Stimulated activated CD4-positive, alpha-beta T cell treated with anti-CD3 and anti-CD28 coated beads, Interleukin-4, amount 100 ng/mL, for 4 hours (primary cell): ENCODE measurements at places on chromosomes 13 and 19.

GRCh38 chr19:49591731-49592485 is 926 bp downstream of the PRR12 start:
- DNase-seq, result peak; percentile 40

GRCh38 chr13:107034236-107034872 is 466.4 kb upstream of the ARGLU1 start:
- DNase-seq, result no peak

- DNase-seq, result no peak
Observed at GRCh38 chr19:45574526-45574925, 10.1 kb downstream of the OPA3 start.

DNA sequence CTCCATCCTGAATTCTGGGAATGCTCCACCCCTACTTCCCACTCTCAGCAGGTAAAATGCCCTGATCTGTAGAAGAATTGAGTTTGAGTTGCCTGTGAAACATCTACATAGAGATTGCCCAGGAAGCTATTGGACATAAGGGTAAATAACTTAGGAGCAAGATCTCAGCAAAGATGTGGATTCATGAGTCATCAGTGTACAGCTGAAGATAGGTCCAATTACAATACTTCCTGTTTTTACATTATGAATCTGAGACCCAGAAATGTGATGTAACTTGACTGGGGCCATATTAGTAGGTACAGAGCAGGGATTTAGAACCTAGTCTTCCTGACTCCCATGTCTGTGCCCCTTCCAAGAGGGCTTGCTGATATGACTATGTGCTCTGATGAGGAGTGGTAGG is 79.4 kb upstream of the FNDC3A start:
- no peak for DNase-seq

DNA sequence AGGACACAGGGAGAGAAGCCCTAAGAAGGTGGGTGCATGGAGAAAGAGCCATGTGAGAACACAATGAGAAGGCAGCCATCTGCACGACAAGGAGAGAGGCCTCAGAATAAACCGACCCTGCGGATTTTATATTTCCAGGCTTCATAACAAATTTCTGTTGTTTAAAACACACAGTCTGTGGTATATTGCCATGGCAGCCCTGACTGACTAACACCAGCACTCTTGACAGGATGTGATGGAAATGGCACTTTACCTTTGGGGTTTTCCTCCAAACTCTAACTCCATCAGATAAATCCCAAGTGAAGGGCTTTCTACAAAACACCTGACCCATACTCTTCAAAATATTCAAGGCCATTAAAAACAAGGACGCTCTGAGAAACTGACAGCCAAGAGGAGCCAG is 13.2 kb upstream of the MED4 start:
- no peak for DNase-seq

DNA sequence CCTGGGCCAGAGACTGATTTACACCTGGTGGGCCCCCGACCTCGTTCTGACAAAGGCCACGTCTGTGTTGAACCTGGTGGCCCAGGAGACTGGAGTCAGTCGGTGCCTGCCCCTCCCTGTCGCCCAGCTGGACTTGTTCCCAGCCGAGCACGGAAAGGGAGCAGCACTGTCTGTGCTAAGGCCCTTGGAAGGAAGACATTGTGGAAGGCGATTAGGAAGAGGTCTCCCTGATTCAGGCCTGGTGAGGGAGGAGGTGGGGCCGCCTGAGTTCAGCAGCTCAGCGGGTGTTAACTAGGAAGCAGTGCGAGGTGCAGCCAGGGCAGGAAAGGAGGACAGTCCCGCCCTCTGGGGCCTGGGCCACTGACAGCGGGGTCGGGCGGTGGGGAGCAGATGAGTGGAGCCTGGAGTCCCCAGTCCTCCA is 64.7 kb downstream of the GPR12 start:
- DNase-seq, result no peak

DNA sequence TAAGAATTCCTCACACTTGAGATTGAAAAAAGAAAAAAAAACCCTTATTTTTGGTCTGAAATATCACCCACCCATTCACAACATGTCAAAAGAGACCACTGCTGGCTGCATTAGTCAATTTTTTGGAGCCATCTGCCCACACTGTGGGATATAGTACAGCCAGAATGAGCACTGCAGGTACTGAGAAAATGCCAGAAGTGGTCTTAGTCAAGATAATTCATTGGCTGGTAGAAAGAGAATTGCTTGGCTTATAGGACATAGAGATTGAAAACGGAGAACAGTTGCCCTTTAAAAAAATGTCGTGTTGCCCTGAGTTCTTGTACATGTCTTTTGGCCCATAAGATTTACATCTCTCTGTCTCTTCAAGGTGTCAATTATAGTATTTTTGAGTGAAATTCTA is 1899.5 kb downstream of the OLFM4 start:
- DNase-seq, result no peak

- DNase-seq, result no peak
Observed at GRCh38 chr13:29384871-29385270, 210.6 kb downstream of the SLC7A1 start.

DNA sequence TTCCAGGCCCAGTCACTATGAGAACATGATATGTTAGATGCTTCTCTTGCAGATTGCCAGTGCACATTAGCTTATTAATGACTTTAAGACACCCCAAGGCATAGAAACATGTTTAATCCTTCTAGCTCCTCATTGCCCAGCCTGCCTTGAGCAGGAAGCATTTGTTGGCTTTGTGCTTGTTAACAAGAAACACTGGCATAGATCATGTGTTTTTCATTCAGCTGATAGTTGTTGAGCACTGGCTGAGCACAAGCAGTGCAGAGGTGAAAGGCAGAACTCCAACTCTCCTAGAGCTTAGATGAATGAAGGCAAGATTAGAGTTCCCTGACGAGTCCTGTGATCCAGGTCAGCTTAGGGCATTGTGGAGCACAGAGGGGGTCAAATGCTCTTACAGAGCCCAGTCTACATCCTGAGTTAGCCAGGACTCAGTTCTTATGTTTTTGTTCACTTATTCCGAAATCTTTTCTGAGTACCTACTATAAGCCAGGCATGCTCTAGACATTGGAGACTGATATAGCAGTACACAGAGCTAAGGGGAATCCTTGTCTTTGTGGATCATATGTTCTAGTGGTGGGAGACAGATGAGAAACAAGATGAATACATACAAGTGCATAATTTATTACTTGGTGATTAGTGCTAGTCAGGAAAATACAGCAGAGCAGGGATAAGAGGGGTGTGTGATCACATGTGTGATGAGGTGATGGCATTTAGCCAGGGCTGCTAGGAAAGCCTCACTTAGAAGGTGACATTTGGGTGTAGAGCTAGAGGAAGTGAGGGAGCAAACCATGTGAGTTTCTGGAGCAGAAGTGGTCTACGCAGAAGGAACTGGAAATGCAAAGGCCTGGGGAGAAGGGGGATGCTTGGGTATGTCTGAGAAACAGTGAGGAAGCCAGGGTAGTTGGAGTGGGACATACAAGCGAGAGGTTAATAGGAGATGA is 101.2 kb downstream of the WASF3 start:
- no peak for DNase-seq

GRCh38 chr13:65603160-65603559 is 1627.0 kb downstream of the PCDH9 start:
- no peak for DNase-seq

- DNase-seq, result no peak
Observed at GRCh38 chr13:102856557-102856956, 10.7 kb downstream of the ERCC5 start.

DNA sequence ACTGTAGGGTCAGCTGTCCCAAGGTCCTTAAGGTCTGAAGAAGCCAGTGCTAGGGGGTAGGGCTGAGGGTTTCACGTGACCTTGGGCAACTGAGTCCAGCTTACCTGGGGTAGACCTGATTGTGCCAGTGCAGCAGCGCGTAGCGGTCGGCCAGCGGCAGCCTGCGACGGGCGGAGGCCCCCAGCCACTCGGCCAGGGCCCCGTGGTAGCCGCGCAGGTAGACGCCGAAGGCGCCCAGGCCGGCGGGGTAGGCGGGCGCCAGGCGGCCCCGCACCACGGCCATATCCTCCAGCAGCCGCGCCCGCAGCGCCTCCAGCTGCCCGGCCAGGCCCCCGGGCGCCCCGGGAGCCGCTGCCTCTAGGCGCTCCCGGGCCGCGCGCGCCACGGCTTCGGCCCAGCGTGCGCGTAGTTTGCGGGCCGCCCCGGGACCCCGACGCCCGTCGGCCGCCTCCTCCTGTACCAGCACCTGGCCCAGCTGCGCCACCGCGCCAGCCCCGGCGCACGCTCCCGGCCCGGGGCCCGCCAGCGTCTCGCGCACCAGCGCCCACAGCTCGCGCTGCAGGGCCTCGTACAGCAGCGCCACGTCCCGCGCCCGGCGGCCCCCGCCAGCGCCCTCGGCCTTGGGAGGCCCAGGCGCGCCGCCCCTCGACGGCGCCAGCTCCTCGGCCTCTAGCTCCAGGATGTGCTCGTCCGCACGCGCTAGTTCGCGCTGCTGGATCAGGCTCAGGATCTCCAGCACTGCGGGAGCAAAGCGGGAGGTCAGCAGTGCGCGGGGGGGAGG is 10.9 kb downstream of the EXOC3L2 start:
- no peak for DNase-seq

GRCh38 chr19:14081797-14082674 is 3.5 kb downstream of the C19orf67 start:
- DNase-seq, result peak; percentile 22

GRCh38 chr19:31054430-31054829 is 294.8 kb downstream of the TSHZ3 start:
- peak; percentile 40 for DNase-seq

- no peak for DNase-seq
Observed at GRCh38 chr19:40320558-40320935, 27.6 kb downstream of the C19orf47 start.

DNA sequence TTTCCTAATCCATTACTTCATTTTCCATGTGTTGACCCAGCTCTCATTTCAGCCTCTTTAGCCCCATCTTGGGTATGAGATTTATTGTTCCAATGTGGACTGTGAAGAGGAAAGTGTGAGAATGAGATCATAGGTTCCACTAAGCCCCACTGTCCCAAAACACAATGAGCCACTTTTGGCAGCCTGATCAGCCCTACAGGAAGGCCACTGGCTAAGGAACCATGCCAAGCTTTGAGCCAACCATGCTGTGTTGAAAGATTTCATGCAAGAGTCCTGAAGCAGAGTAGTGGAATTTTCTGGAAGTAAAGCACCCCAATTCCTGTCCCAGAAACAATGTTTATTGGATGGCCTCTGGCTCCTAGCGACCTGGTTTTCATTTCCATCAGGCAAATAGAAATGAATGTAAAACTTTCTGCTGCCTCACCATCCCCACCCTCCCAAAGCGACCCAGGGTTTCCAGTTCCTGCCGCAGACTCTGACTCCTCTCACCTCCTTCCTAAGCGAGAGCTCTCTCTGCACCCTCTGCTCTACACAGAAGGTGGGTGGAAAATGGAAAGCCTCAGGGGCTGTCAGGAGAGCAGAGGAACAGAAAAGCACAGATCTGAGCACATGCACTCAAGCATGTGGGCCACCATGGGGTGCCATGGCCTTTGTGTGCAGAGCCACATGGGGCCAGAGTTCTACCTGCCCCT is 73.1 kb downstream of the KCTD12 start:
- DNase-seq, result no peak

DNA sequence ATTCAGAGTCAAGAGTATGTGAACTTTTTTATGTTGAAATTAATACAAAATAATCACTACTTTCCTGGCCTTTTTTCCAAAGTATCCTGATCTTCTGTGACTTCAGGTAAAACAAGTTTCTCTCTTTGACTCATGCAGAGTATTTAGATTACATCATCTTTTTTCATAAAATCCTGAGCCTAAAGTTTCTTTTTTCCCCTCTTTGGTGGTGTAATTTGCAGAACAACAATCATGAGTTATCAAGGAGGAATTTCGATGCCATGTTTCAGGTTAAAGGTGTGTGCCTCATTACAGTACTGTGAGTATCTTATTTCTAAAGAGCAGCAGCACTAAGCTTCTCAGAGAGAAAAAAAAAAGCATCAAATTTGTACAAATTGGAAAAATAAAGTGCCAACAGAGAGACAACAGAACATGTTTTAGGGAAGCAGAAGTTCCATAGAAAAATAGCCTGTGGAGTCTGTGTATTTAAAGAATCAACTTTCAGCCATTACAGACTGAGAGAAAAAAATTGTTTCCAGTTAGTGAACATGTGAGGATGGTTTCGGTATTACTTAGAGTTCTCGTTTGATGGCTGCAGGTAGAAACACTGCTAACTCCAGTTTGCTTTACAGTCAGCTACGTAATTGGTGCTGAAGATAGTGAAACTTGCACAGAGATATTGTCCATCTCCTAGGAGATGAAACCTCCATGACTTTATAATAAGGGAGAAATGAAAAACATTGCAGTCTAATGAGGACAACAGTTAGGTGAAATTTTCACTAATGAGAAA is 78.1 kb upstream of the PCDH9 start:
- DNase-seq, result no peak

DNA sequence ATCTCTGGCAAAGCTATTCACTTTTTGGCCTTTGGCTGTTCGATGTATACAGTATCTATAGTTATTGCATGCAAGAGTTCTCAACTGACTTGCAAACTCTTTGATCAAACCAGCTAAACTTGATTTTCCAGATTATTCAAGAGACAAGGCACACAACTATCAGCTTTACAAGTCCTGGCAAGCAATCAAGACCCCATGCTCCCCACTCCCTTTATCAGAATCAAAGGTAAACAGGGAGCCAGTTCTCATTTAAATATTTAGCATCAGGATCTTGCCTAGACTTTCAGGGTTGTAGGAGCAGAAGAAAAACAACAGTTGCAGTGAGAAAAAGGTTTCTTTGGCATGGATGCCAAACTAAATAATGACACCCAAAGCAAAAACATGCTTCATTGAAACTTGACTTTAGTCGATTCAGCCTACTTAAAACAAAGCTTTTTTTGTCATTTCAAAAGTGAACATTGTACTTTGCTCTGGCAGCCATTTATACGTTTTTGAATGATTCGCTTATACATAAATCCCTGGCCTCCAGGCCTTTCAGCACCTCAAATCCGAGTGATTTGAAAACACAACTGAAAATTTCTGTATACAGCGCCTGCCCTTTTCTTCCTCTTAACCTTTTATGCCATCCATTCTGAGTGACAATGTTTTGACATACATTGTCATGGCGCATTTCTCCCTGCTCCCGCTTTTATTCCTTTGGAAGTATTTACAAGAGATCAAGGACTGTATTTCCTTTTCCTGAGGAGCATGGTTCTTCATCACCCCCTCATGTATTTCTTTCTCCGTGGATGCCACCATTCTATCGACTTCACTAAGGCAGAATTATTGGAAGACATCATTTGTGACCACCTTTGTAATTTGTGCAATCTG is 340.8 kb downstream of the KLF5 start:
- DNase-seq, result no peak

DNA sequence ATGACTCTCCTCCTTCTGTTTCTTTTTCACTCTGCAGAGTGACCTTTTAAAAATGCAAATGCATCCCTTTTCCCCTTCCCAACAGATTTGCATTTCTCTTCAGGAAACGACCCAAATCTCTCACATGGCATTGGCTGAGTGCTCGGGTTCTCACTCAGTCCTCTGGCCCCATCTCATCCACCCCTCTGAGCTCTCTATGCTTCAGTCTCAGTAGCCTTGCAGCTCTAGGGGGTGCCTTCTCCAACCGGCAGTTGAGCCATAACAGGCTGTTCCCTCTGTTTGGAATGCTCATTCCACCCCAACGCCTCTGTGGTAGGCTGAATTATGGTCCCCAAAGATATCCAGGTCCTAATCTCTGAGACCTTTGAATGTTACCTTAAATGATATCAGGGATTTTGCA is 78.2 kb downstream of the AKAP11 start:
- no peak for DNase-seq
